IgD-negative memory B cell (primary cell): ENCODE measurements at places on chromosomes 6 and 20. TPM values are rescaled to one million over a fixed set of nuclear protein-coding genes. Genes with fewer than 3 reads are reported as not detected.

COL20A1 gene
- not detected for polyA plus RNA-seq

ERVFRD-1 gene
- polyA plus RNA-seq = not detected

CLDN20 gene
- not detected for polyA plus RNA-seq

IMPG1 gene
- polyA plus RNA-seq = not detected

TMEM244 gene
- 0.84 TPM for polyA plus RNA-seq

TMEM151B gene
- polyA plus RNA-seq = not detected

IRF4 gene
- polyA plus RNA-seq = 22.9 TPM

MCCD1 gene
- polyA plus RNA-seq = not detected

POPDC3 gene
- not detected for polyA plus RNA-seq

EPB41L1 gene
- polyA plus RNA-seq = 0.83 TPM

LGSN gene
- polyA plus RNA-seq = not detected

SCGN gene
- polyA plus RNA-seq = not detected

RPL7L1 gene
- polyA plus RNA-seq = 72.3 TPM

TP53INP2 gene
- 1.3 TPM for polyA plus RNA-seq
